ENCODE measurements at places on chromosomes 3 and 15. TPM values are rescaled to one million over a fixed set of nuclear protein-coding genes. Genes with fewer than 3 reads are reported as not detected.

FAM107A gene
- total RNA-seq, result 83.0 TPM

OR4M2 gene
- not detected for total RNA-seq

LDHAL6B gene
- total RNA-seq, result not detected

SPTBN5 gene
- total RNA-seq, result 2.3 TPM

PLA1A gene
- total RNA-seq, result 4.8 TPM

FOXB1 gene
- total RNA-seq, result not detected

CLEC3B gene
- not detected for total RNA-seq

TMEM87A gene
- total RNA-seq, result 35.0 TPM

MYLK gene
- 92.5 TPM for total RNA-seq

ZNF860 gene
- 1.6 TPM for total RNA-seq

CSPG5 gene
- total RNA-seq, result not detected

TMEM39A gene
- 22.3 TPM for total RNA-seq

SH2D7 gene
- total RNA-seq, result not detected

C3orf20 gene
- total RNA-seq, result not detected

PCBP4 gene
- 56.2 TPM for total RNA-seq

SCN11A gene
- total RNA-seq, result not detected
